ENCODE measurements at places on chromosomes 7 and 10.

DNA sequence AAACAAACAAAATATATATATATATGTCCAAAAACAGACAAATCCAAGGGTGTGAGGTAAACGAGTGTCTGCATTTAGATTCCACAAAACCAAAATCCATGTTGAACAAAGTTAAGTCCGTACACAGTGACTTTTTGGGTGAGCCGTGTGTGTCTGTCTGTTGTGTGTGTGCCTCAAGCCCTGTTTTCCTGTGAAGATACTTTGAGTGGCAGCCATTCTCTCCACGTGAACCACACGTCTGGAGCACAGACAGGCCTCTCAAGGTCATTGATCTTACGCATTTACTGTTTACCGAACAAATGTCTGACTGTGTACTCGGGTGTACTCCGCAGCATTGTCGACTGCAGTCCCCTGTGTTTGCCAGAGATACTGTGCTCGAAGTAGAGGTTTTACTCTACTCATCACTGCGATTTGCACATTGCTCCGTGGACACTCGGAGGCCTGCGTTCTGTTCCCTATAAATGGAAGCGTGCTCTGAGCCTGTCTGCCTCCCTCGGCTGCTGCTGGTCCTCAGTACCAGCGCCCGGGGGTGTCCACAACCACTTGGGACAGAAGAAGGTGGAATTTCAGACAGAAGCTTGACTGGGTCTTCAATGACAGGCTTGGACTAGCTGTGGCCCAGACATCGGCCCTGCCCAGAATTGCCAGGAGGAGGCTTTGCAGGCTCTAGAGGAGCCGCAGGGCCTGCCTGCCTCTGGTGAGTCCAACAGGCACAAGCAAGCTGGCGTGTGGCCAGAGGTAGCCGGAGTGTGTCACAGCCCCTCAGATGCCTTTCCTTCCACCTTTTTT is 22.1 kb downstream of the CYP17A1 start:
- peak; percentile 87 for DNase-seq

DNA sequence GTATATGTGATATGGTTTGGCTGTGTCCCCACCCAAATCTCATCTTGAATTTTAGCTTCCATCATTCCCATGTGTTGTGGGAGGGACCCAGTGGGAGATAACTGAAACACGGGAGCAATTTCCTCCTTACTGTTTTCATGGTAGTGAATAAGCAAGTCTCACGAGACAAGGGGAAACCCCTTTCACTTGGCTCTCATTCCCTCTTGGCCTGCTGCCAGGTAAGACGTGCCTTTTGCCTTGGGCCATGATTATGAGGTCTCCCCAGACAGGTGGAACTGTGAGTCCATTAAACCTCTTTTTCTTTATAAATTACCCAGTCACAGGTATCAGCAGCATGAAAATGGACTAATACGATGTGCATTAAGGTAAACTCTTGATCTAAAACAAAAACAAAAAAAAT is 357.1 kb upstream of the AOAH start:
- no peak for DNase-seq

GRCh38 chr7:117810642-117811512 is 62.4 kb downstream of the CTTNBP2 start:
- no peak for DNase-seq

- DNase-seq, result no peak
Observed at GRCh38 chr10:58399410-58399809, 14.2 kb downstream of the TFAM start.

DNA sequence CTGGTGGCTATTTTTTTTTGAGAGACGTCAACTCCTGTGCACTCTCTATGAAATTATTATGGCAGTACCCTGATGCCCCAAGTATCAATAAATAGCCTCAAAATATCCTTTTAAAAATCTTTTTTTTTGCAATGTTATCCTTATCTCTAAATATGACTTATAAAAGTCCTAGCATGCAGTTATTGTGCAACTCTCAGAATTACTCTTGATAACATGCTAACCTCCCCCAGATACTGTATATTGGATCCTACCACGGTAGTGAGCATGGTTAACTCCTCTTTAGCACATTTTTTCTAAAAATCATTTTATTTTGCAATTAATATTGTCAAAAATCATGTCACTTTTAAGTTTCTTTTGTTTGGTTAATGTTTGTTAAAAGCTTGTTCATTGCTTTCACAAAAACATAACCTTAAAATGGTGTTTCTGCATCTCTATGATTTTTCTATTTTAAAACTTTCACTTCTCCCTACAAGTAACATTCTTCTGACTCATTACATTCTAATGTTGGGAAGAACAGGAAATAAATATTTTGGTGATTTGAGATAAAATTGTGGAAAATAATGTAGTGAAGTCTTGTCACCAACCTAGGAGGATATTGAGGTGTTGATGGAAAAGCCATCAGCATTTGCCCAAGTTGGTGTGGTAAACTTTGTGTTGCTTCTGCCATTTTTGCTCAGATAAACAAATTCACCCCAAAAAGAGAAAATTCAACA is 42.1 kb upstream of the ADRA2A start:
- DNase-seq, result no peak

DNA sequence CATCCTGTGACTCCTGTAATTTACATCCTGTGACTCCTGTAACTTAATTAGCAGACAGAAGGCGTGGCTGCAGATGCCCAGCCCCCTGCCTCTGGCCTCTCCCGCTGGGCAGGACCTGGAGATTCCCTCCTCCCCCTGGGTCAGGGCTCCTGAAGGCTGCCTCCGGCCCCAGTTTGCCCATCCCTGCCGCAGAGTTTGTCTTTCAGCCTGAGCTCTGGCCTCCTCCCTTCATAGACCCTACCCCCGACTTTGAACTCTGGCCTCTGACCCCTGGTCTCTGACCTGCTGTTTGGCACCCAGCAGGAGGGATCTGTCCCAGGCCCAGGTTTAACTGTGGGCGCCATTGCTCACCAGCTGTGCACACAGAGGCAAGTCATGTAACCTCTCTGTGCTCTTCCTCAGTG is 45.6 kb downstream of the ELFN1 start:
- no peak for DNase-seq

- DNase-seq, result no peak
Observed at GRCh38 chr10:88157981-88158465, 294.6 kb downstream of the PTEN start.

DNA sequence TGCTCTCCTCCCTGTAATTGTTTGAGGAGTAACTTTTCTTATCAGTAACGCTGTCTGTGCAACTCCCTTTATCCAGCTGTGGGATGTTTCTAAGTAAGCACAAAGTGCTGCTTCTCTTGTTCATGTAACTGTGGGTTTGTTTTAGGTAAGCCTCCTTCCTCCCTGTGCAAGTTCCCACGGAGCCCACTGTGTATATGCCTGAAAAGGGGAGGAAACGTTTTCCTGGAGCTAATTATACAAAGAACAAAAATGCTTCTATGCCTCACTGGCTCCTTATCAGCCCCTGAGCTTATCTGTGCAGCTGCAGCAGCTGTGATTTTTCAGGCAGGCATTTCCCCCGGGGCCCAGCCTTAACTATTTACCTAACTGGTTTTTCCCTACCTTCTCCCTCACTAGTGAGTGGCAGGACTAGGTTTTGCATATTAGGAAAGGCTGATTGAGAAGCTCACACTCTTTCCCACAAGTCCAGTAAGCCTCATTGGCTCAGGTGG is 593.4 kb upstream of the GHITM start:
- no peak for DNase-seq

GRCh38 chr10:59108886-59109288 is 67.6 kb upstream of the PHYHIPL start:
- DNase-seq, result no peak

- no peak for DNase-seq
Observed at GRCh38 chr10:101968286-101968939, 87.6 kb downstream of the ARMH3 start.

DNA sequence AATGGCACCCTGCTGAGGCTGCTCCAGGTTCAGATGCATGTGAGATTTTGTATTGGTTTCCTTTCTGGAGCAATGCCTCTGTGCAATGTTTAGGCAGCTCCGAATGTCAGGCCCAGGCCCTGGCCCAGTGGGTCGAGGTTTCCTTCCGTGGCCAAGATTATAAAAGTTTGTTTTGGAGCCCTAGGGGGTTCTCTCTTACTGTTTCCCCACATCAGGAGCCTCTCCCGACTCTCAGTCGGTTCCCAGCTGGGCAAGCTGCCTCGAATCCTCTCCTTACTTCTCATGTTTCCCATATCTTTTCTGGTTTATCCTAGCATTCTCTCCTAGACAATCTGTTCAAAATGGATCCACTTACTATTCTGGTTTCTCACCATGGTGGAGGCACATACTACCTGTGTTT is 11.0 kb downstream of the TMEM140 start:
- DNase-seq, result no peak

DNA sequence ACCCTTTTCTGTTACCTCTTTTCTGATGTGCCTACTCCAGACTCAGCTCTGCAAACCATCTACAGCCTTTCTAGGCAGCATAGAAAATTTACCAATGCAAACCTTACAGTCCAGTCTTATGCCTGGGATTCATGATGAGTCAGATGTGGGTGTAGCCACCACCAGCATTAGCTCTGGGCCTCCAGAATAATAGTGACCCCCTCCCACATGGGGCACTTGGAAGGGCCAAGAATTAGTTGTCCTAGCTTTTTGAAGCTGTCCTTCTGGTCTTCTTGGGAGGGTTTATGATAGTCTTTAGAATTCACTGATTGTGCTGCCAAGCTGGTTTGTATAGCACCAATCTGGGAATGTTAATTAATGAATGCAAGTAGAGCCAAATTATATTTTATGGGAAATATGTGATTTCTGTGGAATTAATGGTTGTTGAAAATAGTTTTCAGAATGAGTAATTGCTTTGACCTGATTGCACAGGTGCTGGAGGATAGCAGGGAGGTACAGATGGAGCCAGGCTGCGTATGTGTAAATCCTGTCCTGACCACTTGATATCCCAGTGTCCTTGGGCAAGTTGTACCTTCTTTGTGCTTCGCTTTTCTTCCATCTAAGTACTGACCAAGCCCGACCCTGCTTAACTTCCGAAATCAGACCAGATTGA is 94.8 kb downstream of the CPED1 start:
- DNase-seq, result no peak

DNA sequence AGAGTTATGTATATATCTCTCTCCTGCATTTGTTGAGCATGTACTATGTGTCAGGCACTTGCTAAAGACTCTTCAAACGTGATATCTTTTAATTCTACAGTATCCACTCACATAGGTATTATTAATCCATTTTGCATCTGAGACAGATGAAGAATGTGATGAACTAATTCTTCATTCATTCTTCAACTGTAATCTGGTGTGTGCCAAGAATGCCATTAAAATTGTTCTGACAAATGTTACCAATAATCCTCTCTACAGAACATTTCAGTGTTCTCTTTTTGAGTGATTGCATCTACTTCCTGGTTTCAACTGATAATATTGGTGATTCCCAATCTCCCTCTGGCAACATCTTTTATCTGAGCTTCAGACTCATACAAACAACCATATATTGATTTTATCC is 18.0 kb upstream of the INHBA start:
- DNase-seq, result no peak

DNA sequence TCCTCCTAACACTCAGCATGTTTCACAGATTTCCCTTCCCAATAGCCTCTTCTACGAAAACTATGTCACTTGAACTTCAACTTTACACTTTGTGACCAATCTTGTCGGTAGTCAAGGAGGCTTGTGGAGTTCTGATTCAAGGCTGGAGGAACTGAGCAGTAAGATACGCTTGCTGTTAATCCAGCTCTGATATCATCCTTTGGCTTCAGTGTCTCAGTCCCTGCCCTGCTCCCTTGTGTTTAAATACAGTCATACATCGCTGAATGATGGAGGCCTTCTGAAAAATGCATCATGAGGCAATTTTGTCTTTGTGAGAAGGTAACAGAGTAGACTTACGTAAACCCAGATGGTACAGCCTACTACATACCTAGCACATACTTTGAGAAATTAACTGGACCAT is 173.6 kb downstream of the RNF133 start:
- no peak for DNase-seq

DNA sequence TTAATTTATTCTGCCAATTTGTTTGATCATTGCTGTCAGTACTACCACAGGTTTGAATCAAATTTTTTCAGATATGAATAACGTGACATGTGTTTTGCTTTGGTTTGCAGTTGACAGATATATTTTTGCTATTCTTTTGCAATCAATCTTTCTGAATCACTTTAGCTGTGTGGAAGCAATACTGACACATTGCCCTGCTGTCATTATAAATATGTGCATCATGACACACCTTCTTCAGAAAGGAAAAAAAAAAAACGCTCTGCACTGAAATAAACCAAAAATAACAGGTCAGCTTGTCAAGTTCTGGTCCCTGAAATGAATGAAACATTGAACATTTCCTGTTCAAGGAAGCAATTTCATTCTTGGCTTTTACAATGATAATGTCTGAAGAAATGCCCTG is 93.8 kb upstream of the FAM13C start:
- no peak for DNase-seq

DNA sequence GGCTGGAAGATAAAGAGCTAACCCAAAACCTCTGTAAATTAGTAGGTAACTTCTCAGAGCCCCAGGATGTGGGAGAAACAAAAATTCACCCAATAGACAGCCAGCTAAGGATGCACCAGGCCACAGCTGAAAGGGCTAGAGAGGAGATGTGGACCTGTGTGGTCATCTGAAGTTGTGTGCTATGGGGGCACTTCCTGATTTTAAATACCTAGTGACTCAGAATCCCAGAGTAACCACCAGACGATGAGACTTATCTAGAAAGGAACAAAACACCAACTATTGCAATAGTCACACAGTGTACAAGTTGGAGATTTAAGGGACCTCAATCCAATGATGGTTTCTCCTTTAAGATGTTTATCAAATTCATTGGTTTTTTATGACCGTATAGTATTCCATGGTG is 408.3 kb upstream of the ANKRD30A start:
- DNase-seq, result no peak

- DNase-seq, result no peak
Observed at GRCh38 chr10:78567680-78568455, 500.9 kb upstream of the ZMIZ1 start.

- no peak for DNase-seq
Observed at GRCh38 chr7:40098810-40099209, 35.6 kb downstream of the MPLKIP start.

- DNase-seq, result no peak
Observed at GRCh38 chr10:11338160-11338844, 273.1 kb downstream of the USP6NL start.

DNA sequence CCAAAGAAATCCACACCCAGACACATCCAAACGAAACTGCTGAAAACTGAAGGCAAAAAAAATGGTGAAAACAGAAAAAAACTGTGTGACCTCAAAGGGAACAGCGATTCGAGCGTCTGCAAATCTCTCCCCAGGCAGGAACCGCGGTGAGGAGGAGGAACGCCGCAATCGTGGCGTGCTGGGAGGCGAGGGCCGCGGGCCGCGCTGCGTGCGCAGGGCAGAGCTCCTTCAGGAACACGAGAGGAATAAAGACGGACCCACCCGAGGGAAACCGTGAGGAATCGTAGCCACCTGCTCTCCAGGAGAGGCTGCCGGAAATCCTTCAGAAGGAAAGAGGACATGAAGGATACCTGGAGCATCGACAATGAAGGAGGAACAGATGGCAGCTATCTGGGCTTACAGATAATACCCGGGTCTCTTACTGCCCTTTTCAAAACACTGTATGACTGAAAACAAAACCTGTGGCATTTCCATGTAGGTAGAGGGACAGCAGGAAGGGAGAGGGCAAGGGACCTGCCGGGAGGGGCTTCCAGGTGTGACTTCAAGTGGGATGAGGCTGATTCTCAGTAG is 266.0 kb downstream of the MAD1L1 start:
- DNase-seq, result no peak

GRCh38 chr7:90262438-90262837 is 17.5 kb downstream of the CFAP69 start:
- no peak for DNase-seq
